ENCODE measurements at places on chromosomes 7 and 10. TPM values are rescaled to one million over a fixed set of nuclear protein-coding genes. Genes with fewer than 3 reads are reported as not detected.

ADAM22 gene
- 17.3 TPM for total RNA-seq

BLNK gene
- total RNA-seq, result 17.5 TPM

ECHS1 gene
- total RNA-seq, result 165 TPM

UFSP1 gene
- 3.7 TPM for total RNA-seq

SVOPL gene
- not detected for total RNA-seq

PKD2L1 gene
- not detected for total RNA-seq

SDK1 gene
- total RNA-seq, result 4.9 TPM

GIMAP1 gene
- 3.0 TPM for total RNA-seq

GPR26 gene
- not detected for total RNA-seq

TMEM196 gene
- not detected for total RNA-seq

ZNF786 gene
- total RNA-seq, result 4.0 TPM

CFAP69 gene
- total RNA-seq, result 3.4 TPM
